ENCODE measurements at places on chromosomes 2 and 18.

DNA sequence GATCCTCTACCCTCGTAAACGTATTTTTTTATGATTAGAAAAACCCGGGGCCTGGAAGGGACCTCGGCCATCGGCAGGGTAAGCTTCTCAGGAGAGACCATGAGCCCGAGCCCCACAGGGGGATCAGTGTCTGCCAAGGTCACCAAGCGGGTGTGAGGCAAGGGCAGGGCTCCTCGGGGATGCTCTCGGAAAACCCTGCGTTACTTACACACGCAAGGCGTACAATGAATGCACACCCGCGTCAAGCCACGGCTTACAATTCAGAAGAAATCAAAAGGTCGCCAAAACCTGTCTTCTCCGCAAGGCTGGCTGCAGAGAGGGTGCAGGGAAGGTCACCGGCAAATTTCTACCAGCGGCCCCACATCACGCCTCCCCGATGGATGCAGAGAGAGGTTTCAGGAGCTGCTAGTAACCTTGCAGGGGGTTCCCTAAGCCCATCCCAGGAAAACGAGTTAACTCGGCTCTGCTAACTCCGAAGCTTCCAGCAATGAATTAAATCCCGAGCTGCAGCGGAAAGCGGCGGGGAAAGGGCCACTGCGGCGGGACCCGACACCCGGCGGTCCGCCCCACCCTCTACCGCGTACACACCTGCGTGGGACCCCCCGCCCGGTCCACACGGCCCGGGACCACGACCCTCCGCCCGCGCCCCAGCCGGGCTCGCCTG, 638 bp downstream of the ST3GAL5 start:
- peak; percentile 16 for DNase-seq

DNA sequence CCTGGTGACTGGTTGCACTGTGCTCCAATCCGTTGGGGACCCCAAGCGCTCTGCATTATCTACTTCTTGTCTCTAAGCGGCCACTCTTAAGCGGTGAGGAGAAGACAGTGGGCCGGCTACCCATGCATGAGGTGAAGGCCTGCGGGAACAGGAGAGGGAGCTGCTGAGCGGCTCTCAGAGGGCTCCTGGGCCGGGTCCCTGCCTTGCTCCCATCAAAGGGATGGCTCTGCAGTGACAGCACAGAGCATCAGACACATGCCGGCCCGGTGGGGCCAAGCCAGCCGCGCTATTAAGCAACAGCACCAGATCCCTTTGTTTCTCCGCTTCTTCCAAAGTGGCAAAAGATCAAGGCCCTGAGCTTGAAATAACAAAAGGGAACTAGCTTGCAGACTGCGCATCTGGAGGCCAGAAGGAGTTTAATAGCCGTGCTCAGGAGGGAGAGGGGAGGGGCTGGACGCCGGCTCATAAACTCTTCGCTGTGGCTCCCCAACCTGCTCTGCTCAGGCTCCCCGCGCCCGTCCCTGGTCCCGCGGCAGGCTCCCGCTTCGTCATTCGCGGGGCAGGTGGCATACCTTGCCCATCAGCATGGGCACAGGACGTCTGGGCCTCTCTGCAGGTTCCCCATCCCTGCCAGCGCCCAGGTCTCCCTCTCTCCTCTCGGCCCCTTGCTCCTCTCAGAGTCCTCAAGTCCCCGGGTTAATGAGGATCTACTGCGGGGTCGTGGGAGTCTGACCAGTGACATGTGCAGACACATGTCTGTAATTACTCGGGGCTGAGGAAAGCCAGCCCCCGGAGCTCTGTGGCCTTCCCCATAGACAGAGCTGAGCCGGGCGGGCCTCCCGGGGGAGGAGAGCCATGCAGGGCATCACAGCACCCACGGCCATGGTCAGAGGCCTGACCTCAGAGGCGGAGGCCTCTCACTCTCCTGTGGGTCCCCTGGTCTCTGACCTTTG, 96.7 kb downstream of the ASB1 start:
- no peak for DNase-seq

GRCh38 chr2:239020541-239021041, 172.7 kb downstream of the TWIST2 start:
- DNase-seq: no peak

DNA sequence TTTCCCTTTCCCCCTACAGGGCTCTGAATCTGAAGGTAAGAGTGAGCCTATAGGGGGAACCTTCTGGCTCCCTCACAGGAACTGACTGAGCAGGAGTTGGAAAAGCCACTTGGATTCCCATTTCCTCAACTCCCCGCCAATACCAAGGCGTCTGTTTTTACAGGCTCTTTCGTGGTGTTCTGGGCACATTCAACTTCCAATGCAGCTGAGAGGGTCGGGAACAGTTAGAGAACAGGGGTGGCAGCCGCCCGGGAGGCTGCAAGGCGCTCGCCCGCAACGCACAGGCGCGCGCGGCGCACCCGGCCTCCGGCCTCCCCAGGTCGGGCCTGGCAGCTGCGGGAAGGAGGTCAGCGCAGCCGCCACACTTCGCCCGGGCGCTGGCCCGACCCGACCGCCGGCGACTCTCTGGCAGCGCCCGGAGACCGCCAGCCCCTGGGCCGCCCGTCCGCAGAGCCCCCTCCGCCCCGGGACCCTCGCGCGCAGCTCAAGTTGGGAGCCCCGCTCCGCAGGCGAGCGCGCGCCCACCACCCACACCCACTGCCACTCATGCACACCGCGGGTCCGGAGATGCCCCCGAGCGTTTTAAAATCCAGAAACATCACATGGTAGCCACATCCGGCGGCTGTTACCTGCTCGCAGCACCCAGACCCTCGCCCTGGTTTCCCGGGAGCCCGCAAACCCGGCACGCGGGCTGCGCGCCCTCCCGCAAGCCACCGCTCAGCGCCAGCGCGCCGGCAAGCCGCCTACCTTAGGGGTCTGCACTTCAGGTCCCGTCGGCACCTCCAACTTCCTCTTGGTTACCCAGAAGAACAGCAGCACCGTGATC, 816 bp downstream of the GALNT14 start:
- no peak for DNase-seq

DNA sequence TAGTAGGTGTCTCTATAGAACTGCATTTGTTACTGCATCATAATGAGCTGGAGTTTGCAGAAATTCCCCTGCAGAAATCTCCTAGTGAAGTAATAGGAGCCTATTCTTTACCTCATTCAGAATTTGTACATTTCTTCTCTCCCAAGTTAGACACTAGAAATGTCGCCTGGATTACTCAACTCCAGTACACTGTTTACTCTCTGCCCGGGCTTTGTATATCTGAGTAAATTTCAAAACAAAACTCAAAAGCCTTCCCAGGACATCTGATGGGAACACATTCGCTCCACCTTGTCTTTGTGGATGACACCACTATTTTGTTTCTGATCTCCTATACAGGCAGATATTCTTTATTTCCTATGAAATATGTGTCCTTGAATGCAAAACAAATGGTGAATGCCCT, 76.8 kb downstream of the POU3F3 start:
- no peak for DNase-seq

DNA sequence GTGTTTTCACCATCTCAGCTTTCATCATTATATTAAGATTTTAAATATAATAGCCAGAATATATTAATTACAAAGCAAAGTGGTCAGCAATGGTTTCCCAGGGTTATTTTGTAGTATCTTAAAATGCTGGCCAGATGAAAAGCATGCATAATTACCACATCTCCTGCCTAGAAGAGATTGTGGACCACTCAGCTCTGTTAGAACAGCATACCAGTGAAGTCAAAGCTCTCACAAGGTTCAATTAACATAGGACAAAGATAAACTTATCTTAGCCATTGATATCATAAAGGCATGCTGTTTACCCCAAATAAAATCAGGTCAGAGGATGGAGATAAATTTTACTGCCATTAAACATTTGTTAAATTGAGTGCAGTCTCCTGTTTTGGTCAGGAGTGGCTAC, 19.3 kb upstream of the PDE1A start:
- DNase-seq: no peak

DNA sequence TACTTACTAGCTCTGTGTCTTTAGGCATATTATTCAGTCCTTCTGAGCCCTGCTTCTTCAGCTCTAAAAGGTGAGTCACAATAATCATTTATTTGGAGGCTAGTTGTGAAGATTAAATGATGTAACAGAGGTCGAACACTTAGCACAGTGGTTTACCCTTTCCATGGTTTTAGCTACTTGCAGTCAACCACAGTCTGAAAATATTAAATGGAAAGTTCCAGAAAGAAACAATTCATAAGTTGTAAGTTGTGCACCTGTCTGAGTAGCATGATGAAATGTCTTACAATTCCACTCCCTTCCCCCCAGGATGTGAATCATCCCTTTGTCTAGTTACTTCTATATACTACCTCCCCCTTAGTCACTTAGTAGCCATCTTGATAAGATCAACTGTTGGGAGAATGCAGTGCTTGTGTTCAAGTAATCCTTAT, 217.6 kb upstream of the THUMPD2 start:
- no peak for DNase-seq

GRCh38 chr2:208224802-208225201, 30.1 kb downstream of the IDH1 start:
- no peak for DNase-seq

DNA sequence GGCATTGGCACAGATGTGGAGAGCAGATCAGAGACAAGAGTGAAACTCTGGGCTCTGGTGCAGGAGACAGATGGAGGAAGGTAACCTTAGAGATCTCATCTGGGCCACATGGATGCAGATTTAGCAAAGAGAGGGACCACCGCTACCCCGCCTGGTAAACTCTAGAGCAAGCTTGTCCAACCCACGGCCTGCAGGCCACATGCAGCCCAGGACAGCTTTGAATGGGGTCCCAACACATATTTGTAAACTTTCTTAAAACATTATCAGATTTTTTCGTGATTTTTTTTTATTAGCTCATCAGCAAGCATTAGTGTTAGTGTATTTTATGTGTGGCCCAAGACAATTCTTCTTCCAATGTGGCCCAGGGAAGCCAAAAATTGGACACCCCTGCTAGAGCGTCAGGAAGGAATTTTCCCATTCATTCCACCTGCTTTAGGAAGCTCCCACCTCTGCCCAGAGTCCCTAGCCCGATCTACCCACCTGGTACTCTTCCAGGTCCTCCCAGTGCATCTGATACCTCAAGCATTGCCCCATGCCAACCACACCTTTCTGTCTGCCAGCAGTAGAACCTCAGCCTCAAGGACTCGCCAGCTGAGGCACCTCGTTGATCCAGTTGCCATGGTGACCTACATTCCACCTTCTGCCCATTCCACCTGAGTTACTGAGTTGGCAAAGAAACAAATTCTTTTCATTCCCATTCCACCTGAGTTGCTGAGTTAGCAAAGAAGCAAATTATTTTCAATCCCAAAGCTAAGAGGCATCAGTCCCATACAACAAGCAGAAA, at the start of gene CIB4:
Gene CIB4, minus strand, starts transcription at position 586 of the 784 bp plus-strand sequence. Its CDS starts 52 bp downstream, at position 534.
- DNase-seq: no peak

DNA sequence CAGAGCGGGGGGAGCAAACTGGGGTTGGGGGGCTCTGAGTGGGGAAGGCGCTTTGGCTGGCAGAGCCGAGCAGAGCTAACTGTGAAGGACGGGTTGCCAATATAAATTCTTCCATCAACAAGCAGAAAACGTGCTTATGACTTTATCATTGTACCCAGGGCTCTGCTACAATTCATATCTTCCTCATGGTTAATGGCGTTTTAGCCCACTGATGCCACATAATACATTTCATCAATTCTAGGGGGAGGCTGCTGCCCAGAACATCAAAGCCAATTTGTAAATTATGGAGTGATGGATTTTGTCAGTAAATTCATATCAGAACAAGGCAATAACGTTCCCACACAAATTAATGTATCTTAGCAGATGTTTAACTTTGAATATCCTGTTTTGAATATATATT, 175.5 kb upstream of the RAB12 start:
- DNase-seq: no peak

- no peak for DNase-seq
Measured at GRCh38 chr2:130884013-130884412, 47.3 kb downstream of the ARHGEF4 start.

DNA sequence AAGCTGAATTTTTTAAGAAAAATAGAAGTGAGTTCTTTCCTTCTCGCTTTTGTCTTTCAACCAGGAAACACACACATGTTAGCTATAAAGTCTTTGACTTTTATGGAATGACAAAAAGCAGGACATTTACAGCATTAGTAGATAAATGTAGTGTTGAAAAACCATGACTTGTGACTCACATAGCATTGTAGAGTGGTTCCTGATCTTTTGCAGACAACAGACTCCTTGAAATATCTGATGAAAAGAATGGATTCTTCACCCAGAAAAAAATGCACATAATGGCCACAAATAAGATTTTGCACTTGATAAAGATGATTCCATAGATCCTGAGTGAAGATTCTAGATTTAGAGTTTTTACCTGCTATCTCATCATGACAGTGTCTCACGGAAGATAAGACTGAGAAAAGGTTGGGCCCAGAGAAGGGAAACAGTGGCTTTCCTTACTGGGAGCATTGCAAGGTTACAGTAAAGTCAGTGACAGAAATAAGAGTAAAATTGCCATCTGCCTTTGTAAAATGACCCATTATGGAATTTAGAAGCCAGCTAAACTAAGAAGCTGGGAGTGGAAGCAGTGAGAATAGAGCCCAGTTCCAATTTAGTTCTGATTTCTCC, 14.0 kb downstream of the SMARCAL1 start:
- DNase-seq: no peak

GRCh38 chr2:238562446-238562845, 135.7 kb downstream of the ASB1 start:
- DNase-seq: no peak

GRCh38 chr2:100924122-100924519, 78.0 kb upstream of the RPL31 start:
- DNase-seq: no peak

GRCh38 chr18:12837747-12838146, 46.3 kb downstream of the PTPN2 start:
- no peak for DNase-seq

GRCh38 chr2:144324446-144325045, 195.4 kb downstream of the ZEB2 start:
- DNase-seq: no peak

DNA sequence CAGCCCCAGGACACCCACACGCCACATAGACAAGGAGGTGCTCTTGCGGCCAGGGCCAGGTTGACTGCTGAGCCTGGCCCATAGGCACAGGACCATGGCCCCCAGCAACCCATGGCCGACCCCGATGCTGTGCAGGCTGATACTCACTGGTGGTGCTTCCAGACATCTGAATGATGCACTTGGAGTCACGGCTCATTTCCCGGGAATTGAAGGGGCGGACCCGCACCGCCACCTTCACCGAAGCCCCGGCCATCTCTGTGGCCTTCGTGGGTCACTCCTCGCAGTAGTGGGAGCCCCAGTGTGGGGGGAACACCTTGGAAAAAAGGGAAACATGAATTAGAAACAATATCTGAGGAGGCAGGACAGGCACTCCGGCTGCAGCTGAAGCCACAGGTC, 22.5 kb downstream of the KIF1A start:
- DNase-seq: no peak

GRCh38 chr2:195364015-195364965, 292.7 kb upstream of the SLC39A10 start:
- DNase-seq: no peak

DNA sequence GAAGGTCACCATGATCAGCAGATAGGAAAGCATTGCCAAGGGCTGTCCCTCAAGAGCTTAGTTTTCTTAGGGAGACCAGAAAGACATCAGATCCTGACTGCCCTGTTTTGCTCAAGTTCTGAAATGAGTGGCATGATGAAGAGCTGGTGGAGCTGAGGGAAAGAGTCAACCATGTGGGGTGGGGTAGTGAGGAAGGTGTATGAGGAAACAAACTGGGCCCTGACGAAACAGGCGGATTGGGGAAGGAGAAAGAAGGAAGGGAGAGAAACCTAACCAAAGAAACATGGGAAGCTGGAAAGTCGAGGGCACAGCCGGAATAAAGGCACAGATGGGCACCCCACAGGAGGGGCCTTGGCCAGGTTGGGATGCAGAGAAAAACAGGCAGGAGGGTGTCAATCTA, 8.0 kb downstream of the TGOLN2 start:
- DNase-seq: no peak

Data from stimulated activated CD8-positive, alpha-beta memory T cell treated with anti-CD3 and anti-CD28 coated beads, Interleukin-15, amount 100 ng/mL, for 24 hours (primary cell).